GM04504 (cell line): ENCODE measurements at places on chromosomes 11 and 22.

- no peak for DNase-seq
These were observed 248.3 kb upstream of the NARS2 start for GRCh38 chr11:78822931-78823423.

GRCh38 chr22:37401401-37402183 is 25.7 kb downstream of the ELFN2 start:
- DNase-seq = no peak

DNA sequence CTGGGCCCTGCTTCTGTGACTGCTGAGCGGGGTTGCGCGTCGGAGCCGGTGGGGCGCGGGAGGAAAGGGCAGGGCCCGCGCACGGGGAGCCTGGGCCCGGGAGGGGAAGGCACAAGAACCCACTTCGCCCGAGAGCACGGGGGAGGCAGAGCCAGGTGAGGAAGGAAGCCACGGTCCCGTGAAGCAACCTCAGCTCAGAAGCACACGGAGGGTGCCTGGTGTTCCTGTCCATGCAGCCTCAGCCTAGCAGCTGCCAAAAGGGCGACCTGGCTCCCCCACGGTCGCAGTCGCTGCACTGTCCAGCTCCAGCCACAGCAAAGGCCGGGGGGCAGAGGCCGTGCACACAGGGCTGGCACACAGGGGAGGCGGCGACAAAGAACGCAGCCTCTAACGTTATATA is 9.3 kb upstream of the CDC42BPG start:
- DNase-seq = no peak

- no peak for DNase-seq
These were observed 139.2 kb downstream of the MAML2 start for GRCh38 chr11:96203567-96204365.

DNA sequence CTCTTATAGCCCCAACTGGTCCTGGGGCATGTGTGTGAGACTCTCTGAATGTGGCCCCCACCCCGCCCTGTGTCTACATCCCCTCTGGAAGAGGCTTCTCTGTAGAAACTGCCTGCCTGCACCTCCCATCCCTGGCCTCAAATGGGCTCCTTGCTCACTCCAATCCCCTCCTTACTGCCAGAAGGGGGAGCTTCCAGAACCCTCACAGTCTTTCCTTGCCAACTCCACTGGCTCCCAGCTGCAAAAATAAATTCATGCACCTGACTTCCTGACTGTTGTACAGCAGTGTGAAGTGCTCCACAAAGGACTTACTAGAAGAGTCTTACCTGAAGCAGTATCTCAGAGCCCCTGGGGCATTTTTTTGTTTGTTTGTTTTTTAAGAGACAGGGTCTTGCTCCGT is 15.2 kb upstream of the SERPIND1 start:
- DNase-seq = no peak

DNA sequence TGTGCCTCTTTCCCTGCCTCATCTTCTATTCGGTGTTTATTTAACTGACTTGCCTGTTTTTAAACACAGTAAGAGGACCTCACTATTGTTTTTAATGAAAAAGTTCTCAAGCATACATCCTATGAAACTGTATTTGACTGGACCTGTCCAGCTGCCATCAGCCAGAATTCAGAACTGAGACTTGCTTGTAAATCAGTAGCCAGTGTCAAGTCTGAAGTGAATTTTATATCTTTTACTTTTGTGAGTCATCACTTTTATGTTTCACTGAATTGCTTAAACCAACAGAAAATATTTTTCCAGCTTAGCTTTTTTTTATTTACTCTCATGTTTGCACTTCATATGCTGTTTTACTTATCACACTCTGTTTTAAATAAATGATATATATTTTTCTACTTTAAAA is 88.3 kb downstream of the LUZP2 start:
- DNase-seq = no peak

DNA sequence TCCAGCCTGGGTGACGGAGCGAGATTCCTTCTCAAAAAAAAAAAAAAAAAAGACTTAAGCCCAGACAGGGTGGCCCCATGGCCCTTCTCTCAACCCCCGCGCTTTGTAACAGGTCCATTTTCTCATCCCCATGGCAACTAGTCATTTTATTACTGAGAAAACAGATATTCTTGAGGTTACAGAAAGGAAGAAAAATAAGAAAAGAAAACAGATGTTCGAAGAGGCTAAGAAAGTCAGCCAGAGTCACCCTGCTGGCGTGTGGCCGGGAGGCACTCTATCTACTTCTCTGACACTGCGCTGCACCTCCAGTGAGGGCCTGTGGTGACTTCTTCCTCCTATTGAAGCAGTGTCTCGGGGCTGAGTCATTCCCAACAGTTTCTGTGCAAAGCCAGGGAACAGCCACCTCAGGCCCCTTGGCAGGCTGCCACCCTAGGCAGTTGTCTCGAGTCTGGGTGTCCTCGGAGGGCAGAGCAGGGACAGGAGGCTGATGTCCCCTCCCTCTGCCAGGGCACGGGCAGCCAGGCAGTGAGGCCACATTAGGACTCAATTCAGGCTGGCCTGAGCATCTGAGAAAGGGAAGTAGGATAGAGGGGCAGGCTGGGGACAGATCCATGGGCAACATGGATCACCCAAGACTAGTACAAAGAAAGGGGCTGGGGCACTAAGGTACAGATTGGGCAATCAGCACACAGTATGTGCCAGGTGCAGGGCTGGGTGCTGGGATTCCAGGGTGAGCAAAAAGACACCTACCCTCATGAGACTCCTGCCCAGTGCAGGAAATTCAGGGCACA is 16.4 kb upstream of the SYVN1 start:
- peak; percentile 81 for DNase-seq

- no peak for DNase-seq
These were observed 936.2 kb upstream of the CHORDC1 start for GRCh38 chr11:91158891-91159537.

- DNase-seq = peak; percentile 24
These were observed 220.7 kb upstream of the SESN3 start for GRCh38 chr11:95451682-95452081.

DNA sequence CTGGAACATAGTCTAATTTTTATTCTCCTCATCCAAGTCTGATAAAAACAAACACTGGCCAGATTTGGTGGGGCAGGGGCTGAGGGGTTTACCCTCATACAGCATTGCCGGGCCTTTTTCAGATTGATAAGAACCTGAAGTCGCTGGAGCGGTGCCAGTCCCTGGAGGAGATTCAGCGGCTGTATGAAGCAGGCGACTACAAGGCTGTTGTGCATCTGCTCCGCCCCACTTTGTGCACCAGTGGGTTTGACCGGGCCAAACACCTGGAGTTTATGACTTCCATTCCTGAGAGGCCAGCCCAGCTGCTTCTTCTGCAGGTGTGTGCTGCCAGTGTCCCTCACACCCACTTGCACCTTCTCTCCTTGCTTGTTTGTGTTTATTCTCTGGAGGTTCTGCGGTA is 55.8 kb downstream of the CABIN1 start:
- no peak for DNase-seq

- peak; percentile 9 for DNase-seq
These were observed 16.7 kb upstream of the TMEM123 start for GRCh38 chr11:102469196-102469821.

DNA sequence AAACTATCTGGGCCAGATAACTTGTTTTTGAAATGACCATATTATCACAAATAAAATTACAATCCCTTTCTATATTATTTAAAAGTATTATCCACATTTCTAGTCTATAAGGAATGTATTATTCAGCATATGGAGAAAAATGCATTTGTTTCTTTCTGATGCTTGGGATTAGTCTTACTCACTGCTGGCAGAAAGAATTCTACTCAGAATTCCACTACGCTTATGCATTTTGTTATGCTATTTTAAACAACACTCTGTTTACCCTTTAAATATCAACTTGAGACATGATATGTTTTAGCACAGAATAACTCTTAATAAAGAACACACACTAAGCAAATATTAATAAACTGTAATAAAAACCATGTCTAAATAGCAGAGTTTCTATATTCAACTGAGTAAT is 77.6 kb upstream of the ANO3 start:
- DNase-seq = no peak
